ENCODE measurements at places on chromosomes 7 and 10.
A peak's percentile ranks its signal among the peaks of the same experiment; 100 is the strongest.

DNA sequence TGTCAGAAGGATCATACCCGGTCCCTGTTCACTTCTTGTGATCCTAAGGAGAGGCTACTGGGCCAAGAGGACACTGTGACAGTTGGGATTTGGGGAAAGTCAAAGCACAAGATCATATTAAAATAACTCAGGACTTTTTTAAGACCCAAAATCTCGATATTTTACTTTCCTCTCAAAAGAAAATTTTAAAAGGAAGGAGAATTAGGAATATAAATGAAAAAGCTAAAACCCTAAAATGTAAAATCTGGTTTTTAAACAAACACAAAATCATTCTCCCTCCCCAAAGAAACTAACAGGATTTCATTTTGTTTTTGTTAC lies 36.4 kb downstream of the ALOX5 start:
- DNase-seq, result no peak

DNA sequence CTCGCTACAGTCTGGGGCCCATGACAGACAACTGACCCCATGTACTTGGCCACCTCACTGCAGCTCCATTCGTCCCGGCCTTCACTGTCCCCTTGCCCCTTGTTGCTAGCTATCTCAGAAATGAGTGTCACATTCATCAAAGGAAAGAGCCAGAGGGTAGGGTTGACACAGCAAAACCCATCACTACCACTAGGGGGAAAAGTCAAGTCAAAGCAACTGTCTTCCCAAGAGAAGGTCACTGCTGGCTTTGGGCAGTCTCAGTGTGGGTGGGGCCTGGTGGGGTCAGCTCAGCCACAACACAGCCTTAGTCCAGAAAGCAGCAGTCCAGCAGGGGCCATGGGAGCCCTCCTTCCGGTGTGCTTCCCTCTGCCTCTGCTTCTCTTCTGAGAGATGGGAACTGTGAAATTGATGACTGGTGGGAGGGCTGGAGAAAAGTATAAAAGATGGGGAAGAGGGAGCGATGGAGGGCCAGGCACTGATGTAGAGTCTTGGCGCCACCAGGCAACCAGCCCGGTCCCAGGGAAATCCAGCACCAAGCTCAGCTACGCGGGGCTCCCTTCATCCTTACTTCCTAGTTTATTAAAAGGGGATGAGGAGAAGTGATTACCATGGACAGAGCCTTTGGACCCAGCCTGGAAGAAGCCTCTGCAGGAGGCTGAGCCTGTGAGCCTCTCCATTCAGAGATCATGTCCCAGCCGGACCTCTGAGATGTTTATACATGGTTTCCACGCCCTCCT lies 58.0 kb downstream of the PLXNA4 start:
- no peak for DNase-seq

DNA sequence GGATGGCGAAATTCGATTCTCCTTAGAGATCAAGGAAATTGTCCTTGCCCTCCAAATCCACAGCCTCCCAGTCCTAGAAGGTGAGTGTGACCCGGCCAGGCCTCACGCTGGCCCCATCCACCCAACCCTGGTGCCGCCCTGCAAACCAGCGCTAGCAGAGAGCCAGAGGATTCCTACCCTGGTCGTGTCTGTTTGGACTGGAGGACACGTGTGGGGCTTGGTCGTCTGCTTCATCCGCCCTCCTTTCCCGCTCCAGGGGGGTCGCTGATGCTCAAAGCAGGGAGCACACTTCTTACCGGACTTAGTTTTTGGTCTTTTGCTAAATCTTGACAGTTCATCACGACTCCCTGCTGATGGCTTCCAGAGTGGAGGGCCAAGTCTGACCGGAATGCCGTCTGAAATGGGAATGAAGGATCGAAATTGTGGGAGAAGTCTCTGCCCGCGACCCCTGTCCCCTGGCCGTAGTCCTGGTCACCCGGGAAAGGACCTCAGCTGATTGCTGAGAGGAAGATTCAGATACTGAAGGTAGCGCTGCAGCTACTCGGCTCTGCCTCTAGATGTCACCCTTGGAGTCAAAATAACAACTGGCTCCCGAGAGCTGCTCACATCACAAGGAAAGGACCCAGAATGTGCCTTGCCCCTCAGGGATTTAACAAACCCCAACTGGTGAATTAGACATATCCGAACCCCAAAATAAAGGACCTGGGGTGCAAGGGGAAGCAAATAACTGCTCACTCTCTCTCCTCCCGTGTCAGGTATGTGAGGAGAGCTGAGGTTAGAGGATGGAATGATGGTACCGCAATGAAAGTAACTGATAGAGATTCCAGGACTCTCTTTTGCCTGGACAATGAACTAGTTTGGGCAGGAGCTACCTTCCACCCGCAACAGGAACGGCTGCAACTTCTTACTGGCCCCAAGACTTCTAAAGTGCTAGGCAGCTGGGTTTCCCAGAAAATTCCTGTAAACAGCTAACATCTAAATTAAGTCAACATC lies 23.5 kb upstream of the ORC5 start:
- DNase-seq, result peak; percentile 32

DNA sequence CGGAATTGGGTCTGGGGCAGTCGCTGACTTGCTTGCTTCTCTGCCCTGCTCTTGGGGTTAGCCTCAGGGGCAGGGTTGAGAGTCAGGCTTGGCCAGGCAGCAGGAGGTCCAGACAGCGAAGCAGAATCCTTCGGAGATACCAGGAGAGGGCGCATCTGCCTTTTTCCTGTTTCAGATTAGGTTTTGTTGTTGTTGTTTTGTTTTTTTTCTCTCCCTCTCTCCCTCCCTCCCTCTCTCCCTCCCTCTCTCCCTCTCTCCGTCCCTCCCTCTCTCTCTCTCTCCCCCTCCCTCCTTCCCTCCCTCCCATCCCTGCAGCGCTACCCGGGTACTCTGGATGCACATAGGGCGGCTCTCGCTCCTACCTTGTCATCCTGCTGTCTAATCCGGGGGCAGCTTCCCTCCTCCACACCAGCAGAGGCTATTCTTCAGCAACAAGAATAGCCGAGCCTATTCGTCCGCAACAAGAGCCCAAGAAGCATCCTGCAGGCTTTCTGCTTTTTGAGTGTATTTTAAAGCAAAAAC lies 758 bp upstream of the OPTN start:
- DNase-seq, result peak; percentile 70

- peak; percentile 85 for DNase-seq
Measured at GRCh38 chr10:124739986-124740368, 4.2 kb downstream of the FAM53B start.

- peak; percentile 58 for DNase-seq
Measured at GRCh38 chr7:28410628-28411531, 1.4 kb upstream of the CREB5 start.

- DNase-seq, result no peak
Measured at GRCh38 chr7:116843378-116843777, 19.0 kb upstream of the CAPZA2 start.

- no peak for DNase-seq
Measured at GRCh38 chr10:77319557-77319956, 318.1 kb downstream of the KCNMA1 start.

DNA sequence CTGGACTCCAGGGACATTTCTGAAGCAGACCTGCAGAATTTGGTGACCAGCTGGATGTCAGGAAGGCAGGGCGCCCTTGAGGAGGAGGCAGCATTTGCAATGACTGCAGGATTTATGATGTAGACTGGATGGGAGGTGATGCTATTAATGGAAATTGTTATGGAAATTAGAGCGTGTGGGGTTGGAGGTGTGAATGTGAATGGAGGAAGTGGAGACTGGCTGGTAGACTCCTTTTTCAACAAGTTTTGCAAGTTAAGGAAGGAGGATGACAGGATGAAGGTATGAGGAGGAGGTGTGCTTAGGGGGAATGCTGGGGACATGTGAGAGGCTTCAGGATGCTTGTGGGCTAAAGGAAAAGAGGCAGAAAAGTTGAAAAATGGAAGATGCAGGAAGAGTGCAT lies 137.0 kb downstream of the TMEM178B start:
- no peak for DNase-seq

DNA sequence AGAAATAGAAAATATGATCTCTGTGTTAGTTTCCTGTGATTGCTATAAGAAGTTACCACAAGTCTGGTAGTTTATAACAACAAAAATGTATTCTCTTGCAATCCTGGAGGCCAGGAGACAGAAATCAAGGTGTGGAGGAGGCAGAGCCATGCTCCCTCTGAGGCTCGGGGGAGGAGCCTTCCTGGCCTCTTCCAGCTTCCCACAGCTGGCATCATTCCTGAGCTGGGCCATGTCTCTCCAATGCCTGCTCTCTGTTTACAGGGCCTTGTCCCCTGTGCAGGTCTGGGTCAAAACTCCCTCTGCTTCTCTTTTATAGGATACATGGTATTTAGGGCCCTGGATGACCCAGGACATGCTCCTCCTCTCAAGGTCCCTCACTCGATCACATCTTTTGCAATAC lies 81.3 kb upstream of the RET start:
- no peak for DNase-seq

DNA sequence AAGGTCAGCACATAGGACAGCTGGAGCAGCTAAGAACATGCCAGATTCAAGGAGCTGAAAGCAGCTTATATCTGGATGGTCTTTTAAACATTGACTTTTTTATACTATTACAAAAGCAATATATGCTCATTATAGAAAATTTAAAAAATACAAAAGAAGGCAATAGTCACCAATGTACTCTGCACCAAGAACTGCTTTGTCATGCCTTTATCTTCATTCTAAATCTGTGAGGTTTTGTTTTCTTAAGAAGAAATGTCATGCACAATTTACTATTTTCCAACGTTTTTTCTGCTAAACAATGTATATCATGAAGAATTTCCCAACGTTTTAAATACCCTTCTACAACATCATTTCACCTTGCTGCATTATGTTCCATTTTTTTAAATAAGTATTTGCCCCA lies 2.8 kb downstream of the LIPM start:
- DNase-seq, result no peak

GRCh38 chr7:18762189-18762588 lies 266.6 kb downstream of the HDAC9 start:
- DNase-seq, result no peak

DNA sequence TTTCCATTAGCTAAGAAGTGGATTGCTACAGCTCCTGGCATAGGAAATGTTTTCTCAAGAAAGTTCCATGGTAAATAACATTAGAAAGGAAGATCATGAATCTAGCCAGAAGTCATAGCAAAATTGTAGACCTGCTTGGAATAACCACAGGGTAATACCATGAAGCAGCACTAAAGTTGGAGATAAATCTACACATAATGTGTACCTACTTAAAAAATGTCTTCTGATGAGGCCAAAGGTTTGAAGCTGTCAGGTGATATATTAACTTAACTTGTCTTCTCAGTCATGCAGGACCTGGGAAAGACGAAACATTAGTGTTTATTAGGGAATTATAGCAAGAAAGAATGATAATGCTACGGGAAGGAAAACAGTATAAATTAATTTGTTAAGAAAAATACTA lies 6.3 kb downstream of the CISD1 start:
- no peak for DNase-seq

DNA sequence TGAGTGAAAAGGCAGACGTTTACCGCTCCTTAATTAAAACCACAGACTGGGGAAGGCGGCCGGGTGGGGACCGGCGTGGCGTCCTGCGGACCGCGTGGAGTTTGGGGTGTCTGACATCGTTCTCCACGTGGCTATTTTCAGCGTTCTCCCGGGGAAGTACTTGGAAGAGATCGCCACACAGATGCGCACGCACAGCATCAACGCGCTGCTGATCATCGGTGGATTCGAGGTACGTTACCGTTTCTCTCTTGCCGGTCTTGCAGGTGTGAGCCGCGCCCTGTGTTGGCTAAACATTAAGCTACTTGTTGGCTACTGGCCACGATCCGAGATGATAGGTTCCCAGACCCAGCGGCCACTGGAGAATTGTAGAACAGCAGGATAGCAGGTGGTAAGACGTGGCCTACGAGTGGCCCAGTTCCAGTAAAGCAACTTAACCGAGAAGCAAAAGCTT lies 51.3 kb downstream of the PFKP start:
- DNase-seq, result no peak

- DNase-seq, result peak; percentile 67
Measured at GRCh38 chr7:106421181-106421762, 136.5 kb upstream of the NAMPT start.

- no peak for DNase-seq
Measured at GRCh38 chr7:138258197-138258559, 181.9 kb downstream of the AKR1D1 start.

DNA sequence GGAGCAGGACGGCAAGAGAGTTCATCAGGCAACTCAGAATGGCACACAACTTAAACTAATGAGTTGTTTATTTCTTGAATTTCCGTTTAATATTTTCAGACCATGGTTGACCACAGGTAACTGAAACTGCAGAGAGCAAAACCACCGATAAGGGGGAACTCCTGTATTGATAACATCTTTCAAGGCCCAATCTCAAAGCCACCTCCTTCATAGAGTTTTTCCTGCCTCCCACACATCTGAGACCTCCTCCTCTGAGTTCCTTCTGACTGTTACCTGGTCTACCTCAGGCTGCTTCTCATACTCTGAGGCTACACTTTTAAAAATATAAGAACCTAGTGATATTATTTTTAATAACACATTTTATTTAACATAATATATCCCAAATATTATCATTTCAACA lies 341.5 kb upstream of the NPVF start:
- no peak for DNase-seq

GRCh38 chr10:129689671-129690071 lies 222.6 kb downstream of the MGMT start:
- DNase-seq, result peak; percentile 33

- peak; percentile 30 for DNase-seq
Measured at GRCh38 chr10:26556748-26557640, 118.9 kb downstream of the APBB1IP start.

- DNase-seq, result no peak
Measured at GRCh38 chr10:14837003-14837756, 657 bp downstream of the CDNF start.

DNA sequence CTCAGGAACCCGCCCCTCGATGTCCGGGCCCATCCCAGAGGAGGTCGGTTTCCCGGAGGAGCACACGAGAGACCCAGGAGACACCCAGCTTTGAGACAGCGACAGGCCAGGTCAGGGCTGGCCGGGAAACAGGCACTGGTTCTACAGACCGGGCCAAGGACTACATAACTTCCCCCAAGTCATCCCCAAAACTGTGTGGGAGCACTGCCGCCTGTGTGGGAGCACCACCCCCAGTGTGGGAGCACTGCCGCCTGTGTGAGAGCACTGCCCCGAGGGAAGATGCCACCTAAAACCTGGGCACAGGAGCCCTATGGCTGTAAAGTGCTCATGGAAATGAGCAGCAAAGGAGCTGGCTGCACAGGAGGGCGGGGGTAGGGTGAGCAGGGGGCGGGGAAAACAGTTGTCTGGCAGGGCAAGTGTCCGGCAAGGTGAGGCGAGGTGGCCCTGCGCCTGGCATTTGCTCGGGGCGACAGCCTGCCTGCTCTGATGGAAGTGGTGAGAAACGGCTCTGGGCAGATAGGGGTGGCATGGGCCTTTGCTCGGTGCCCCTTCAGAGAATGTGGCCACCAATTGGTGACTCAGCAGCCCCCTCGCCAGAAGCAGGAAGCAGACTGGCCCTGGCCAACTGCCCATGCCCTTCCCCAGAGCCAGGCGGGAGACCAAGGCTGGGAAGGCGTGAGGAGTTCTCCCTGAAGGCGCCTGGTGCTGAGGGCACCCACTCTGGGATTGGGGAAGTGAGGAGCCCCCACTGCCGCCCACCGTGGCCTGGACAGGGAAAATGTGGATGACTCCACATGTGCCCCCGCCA lies 26.2 kb downstream of the PAPOLB start:
- DNase-seq, result no peak

Data from hindlimb muscle (tissue), 1 donor.